ENCODE measurements at places on chromosomes 5 and 9. TPM values are rescaled to one million over a fixed set of nuclear protein-coding genes. Genes with fewer than 3 reads are reported as not detected.

GRCh38 chr5:39674209-39675082, 249.7 kb upstream of the DAB2 start:
- peaks cover 4% of the 10 kb centered on the region for H3K27me3 ChIP-seq
- no peaks in the 10 kb centered on the region for H3K4me1 ChIP-seq
- DNase-seq: no peak
- no peak overlapping the region for H3K4me3 ChIP-seq
- H3K36me3 ChIP-seq: no peaks in the 10 kb centered on the region

DNA sequence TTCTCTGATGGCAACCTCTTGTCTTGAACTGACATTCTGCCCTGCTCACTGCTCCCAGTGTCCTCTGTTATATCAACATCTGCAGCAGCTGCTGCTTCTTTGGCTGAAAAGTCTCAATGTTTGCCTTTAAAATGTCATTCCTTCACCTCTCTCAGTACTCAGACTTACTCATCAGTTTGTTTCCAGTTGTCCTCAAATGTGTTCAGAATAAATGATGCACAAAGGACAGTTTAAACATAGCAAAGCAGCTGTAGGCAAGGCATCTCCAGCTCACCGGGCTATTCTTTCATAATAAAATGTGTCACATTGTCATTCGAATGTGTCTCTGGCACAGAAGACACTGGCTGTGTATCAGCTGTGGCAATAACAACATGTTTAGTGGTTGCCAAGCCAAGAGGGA, 590.9 kb upstream of the ZNF608 start:
- DNase-seq: no peak
- no peaks in the 10 kb centered on the region for H3K36me3 ChIP-seq
- H3K27ac ChIP-seq: no peak overlapping the region
- H3K27me3 ChIP-seq: peaks cover 7% of the 10 kb centered on the region

DNA sequence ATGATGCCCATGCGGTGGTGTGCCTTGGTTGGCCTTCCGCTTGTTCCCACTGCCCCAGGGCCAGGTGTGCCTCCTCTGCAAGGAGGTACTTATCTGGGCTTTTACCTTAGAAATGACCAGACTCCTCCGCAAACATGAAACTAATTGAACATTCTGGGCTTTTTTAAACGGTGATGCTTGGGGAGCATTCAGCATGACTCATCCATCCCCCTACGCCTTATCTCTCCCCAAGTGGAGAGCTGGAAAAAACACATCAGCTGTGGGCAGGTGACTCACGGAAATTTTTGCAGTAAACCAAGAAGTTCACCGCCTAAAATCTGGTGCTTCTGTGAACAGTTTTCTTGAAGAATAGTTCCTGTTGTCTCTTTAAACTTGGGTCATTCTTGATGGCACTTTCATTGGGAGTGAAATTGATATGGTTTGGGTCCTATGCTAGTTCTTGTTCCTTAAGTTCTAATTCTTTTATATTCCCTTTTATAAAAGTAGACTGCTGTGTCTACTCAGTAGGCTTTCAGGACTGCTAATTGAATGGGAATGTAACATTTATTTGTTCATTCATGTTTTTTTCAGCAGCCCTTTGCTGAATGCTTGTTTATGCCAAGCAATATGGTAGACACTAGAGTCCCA, 39.6 kb downstream of the SFXN1 start:
- H3K27ac ChIP-seq: peak overlapping the region; percentile 86
- H3K36me3 ChIP-seq: peaks cover 55% of the 10 kb centered on the region
- peaks cover 25% of the 10 kb centered on the region for H3K4me1 ChIP-seq
- H3K27me3 ChIP-seq: no peaks in the 10 kb centered on the region
- DNase-seq: peak; percentile 88

DNA sequence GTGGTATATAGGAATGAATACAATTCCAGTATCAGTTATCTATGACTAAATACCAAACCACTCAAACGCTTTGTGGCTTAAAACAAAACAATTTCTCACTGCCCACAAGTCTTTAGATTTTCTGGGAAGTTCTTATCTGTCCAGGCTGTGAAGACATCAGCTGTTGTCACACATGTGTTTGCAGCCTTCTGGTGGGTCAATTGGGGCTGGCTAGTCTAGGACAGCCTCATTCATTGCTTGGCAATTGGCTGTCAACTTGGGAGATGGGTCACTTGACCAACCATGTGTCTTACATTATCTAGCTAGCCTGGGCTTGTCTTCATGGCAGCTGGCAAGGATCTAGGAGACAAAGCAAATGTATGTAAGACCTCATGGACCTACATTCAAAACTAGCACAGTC, 53.8 kb upstream of the PAPPA start:
- no peaks in the 10 kb centered on the region for H3K27me3 ChIP-seq
- peak; percentile 36 for DNase-seq
- H3K27ac ChIP-seq: peak overlapping the region; percentile 56
- no peak overlapping the region for H3K4me3 ChIP-seq

DNA sequence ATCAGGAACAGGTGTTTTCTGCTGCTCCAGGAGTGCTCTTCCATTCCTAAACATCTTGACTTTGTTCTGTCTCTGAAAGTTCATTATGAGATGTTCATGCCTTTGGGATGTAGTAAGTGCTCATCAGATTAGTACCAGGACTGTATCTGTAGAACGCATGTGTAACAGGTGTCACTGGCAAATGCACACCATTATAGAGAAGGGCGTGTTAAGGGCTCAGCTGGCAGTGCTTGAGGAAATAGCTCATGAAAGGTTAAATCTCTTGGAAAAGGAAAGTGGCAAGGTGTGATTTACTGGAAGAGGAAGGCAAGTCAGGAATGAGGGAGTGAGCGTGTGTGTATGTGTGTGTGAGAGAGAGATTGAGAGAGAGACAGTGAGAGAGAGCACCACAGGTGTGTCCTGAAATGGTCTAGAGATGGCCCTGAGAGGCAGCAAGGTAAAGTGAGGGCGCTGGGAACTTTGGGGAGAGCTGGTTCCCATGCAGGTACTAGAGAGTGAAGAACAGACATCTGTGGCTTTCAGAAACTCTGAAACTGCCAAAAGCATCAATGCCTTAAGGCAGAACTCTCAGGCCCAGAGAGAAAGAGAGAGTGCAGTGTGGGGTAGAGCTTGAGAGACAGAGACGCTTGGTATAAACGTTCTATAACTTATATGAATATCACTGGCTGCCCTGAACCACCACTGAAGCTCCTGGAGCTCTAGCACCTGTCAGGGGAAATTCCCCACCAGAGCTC, 13.7 kb upstream of the CXCL14 start:
- no peak overlapping the region for H3K4me3 ChIP-seq
- DNase-seq: no peak
- H3K4me1 ChIP-seq: no peaks in the 10 kb centered on the region
- H3K36me3 ChIP-seq: no peaks in the 10 kb centered on the region

- no peak overlapping the region for H3K27ac ChIP-seq
- H3K36me3 ChIP-seq: peaks cover 8% of the 10 kb centered on the region
- no peak for DNase-seq
- H3K4me1 ChIP-seq: peaks cover 9% of the 10 kb centered on the region
Observed at GRCh38 chr5:474840-475661, 32.1 kb downstream of the EXOC3 start.

MAST4 gene
- 6.2 TPM for total RNA-seq

ALDH1A1 gene
- 630 TPM for total RNA-seq

All from HFFc6 (cell line).